T-helper 22 cell (primary cell): ENCODE measurements at places on chromosomes 3 and 15.

- DNase-seq, result no peak
Observed at GRCh38 chr3:186342197-186342596, 19.8 kb downstream of the DGKG start.

DNA sequence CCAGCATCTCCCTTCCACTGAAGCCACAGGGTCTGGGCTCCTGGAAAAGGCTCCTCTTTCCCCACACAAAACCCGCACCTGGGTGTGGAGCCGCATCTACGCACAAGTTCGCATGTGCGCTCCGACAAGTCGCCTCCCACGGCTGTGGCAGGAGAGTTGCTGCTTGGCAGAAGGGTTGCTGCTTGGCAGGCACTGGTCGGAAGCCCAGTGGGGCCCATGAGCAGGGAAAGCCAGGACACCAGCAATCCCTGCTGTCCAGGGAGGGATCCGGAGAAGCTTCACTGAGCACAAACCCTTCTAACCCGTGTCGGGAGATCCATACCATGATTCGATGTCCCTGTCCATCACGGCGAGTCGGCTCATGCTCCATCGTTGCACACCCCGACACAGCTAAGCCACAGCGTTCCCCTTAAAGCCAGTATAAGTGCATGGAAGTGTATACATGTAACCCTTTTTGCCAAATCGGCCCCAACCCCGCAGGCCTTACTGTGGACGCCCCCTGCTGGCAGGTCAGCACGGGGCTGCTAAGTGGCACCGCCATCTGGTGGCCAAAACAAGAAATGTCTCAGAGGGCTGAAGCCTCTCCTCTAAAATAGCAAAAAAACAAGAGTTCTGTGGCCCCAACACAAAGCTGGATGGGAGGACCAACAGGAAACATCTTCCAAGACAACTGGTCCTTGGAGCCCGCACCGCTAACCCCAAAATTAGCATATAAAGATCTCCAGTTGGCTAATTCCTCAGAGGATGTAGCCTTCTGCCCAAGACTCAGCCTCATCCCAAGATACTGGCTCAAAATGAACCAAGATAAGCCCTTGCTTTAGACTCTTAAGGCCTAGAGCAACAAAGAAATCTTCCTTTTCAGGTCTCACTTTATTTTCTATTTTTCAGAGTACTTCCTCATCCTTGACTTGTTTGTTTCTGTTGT, 8.3 kb downstream of the ANKRD63 start:
- peak; percentile 64 for DNase-seq

DNA sequence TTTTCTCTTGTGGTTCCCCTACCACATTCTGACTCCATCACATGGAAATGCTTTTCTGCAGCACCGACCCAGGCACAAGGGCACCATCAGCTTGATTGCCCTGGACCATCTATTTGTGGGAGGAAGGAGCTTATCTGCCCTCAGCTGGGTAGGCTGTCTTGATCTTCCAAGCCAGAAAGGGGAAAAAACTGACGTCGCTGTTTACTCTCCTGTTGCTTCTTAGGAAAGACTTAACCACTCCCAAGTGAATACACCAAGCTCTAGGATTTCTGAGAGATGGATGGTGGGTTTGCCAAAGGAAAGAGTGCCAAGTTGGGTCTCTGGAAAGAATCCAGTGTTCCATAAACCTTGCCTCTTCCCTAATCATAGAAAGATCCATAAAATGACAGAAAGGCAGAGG, 4.0 kb downstream of the TNFAIP8L3 start:
- no peak for DNase-seq

GRCh38 chr3:9347887-9348286, 15.0 kb upstream of the THUMPD3 start:
- DNase-seq, result no peak

GRCh38 chr3:178485756-178486155, 50.5 kb upstream of the KCNMB2 start:
- no peak for DNase-seq
